NCI-H1694 treated with DMSO at 0.1 percent for 48 hours (cell line): ENCODE measurements at places on chromosomes 11 and 22.

DNA sequence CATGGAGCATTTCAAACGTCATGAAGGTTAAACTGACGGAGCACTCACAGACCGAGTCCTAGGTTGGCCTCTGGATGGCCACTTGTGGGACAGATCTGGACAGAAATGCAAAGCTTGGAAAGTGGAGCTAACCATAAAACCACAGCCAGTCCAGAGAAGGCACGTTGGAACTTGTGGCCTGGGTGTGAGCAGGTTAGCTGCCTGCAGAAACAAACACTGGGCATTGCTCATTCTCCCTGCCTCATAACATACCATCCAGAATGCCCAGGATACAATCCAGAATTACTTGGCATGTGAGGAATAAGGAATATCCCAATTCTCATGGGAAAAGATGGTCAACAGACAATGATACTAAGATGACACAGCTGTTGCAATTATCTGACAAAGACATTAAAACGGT, 1005.0 kb downstream of the TBC1D22A start:
- no peak for DNase-seq

DNA sequence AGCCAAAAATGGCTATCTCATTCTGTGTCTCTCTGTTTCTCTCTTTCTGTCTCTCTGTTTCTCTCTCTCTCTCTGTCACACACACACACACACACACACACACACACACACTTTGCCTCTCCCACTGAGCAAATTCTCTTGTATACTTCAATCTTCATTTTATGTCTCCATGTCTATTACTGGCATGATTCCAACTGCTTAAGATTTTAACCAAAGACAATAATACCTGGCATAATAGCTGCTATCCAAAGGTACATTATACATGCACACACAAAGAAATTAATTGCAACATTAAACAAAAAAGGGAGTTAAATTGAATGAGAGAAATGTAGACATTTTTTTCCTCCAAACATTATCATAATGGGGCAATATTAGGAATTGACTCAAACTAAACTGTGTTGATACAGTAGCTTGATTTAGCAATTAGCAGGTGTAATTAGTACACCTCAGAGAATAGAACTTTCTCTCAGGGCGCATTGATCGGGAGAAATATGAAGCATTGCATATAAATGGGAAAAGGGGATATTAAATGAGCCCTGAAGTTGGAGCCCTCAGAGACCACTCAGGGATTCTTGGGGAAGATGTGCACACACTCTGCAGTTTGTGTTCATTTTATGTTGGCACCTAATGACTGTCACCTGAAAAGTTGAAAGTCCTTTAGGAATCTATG, 17.4 kb upstream of the SLC1A2 start:
- no peak for DNase-seq

DNA sequence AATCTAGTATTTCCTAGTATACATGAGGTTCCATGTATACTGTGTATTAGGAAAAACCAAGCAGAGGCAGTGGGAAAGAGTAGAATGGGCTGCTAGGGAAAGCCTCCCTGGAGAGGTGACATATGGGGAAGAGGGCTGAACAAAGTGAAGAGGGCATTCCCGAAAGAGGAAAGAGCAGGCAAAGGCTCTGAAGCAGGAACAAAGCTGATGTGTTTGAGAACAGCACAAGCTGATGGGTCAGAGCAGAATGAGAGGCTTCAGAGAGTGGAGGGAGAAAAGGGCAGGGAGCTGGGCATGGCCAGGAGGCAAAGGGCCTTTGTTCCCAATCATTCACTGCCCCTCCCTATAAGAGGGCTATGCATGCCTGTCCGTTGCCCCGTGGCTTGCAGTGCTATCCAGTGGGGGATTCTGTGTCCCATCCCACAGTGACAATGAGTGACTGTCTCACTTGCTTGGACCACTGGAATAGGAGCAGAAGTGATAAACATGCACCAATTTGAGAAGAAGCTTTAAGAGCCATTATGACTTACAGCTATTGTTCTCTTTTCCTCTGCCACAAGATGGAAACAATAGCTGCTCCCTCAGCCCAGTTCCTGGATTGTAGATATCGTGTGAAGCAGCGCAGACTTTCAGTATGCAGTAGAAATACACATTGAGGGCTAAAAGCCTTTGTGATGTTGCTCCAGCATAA, 39.6 kb downstream of the GALNT18 start:
- DNase-seq, result no peak

DNA sequence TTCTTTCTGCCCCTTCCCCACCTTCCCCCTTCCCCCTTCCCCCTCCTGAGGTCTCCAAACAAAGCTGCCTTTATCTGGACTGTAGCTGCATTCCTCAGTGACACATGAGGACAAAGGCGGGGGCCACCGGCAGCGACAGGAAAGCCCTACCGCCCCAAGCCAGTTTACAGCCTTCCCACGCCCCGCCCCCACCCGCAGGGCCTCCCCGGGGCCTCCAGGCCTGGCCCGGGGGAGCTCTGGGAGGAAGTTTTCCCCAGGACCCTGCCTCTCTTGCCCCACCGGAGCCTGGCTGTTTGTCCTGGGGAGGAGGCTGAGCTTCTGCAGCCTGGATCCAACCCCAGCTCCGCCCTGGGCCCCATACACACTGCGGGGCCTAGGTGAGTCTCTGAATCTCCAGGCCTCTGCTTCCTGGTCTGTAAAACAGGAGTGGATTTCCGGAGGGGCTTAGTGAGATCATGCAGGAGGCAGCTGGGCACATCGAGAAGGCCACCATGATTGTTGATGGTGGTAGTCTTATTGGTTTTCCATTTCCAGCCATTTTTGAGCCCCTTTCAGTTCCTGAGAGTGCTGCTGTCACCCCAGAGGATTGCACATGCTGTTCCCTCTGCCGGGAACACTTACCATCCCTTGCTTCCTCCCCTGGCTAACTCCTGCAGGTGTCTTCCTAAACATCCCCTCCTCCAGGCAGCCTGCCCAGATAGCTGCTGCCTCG, 130.7 kb downstream of the MN1 start:
- DNase-seq, result no peak

GRCh38 chr11:126992804-126993111, 7.8 kb downstream of the KIRREL3 start:
- DNase-seq, result no peak

DNA sequence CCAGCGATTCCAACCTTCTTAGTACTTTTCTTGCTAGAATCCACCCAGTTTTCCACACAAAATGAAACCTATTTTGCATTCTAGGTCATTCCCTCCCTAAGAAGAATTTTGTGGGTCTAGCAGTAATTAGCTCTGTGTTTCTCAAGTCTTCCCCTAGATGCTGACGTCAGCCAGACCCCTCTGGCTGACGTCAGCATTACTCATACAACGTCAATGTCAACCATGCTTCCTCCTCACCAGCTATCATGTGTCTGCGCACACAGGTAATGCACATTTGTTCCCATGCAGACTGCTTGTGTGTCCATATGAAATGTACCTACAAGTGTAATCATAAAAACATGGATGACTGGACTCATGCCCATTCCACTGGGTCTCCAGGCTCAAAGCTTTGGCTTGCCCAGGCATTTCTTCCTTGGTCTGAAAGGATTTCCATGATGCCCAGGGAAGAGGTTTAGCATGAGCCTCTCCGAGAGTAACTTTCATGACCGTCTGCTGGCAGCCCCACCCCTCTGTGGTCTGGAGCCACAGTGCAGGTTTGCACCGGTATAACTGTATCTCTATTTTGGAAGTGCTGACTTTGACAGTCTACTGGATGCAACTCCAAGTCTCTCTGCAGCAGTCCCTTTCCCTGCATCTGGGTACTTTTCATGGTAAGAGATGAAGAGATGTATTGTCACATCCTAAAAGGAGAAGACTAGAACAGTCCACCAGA, 58.6 kb downstream of the DSCAML1 start:
- no peak for DNase-seq

DNA sequence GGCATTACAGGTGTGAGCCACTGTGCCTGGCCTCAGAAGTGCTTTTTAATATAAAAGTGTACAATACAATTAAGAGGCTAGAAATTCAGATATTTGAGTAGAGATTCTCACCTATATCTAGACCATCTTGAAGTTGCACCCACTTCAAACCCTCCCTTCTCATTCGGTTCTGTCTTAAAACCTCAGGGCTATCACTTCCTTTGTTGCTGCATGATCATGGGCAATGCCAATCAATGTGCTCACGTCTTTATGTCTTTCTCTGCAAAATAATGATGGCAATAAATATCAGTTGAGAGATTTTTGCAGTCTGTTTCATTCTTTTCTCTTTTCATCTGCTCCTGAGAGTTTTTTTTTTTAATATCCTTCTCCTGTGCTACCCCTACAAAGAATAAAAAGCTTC, 9.3 kb upstream of the NUP160 start:
- DNase-seq, result no peak

DNA sequence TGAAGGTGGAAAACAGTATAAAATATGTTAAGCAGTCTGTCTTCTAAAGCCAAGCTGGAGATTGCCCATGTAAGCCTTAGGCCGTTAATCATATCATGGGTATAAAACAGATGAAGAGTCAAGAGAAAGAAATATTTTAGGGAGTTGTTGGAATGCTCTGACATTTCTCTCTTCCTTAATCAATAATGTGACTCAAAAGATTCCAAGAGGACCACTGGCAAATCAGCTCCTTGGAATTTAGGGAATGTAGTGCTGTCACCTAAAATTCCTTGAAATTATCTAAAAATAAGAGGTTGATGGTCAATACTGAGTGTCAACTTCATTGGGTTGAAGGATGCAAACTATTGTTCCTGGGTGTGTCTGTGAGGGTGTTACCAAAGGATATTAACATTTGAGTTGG, 525.9 kb downstream of the KCNA4 start:
- DNase-seq, result no peak

DNA sequence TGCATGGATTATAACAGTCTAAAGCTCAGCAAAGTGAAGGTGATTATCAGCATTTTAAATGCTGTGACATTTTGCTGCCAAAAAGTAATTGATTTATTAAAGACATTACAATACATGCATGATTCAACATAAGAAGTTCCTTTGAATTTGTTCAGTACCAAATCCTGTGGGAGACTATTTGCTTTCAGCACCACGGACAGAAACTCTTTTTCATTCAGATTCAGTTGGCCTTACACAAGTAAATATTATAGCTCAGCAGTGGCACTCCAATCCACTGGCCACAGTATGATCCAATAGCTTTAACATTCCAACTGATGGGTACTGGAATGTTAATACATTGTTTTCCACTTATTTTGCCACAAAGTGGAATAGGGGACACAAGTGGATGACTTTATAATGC, 806.7 kb downstream of the NTM start:
- DNase-seq, result no peak

DNA sequence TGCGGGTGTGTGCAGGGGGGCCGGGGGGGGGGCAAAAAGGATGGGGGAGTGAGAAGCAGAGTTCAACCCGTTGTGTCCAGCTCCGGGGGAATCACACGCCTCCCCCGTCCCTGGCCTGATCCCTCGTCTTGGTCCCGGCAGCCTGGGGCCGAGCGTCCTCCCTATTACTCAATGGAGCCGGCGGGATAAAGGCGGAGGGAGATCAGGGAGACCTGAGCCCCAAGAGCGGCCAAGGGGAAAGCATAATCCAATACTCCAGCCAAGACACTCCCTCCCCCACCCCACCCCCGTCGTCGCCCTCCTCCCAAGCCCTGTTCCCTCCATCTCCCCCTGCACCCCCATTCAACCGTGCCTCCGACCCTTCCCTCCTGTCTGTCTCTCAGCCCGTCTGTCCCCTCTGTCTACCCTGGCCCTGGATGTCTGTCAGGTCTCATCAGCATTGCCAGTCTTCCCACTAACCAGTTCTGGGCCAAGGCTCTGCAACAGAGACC, 2.6 kb downstream of the PHOX2A start:
- no peak for DNase-seq

GRCh38 chr11:112499153-112499880, 238.7 kb upstream of the PLET1 start:
- no peak for DNase-seq

- no peak for DNase-seq
Observed at GRCh38 chr22:20420157-20420842, 17.3 kb downstream of the SCARF2 start.

- DNase-seq, result no peak
Observed at GRCh38 chr11:35484435-35484834, 41.0 kb downstream of the PAMR1 start.

GRCh38 chr11:133727774-133728173, 117.5 kb downstream of the SPATA19 start:
- no peak for DNase-seq

DNA sequence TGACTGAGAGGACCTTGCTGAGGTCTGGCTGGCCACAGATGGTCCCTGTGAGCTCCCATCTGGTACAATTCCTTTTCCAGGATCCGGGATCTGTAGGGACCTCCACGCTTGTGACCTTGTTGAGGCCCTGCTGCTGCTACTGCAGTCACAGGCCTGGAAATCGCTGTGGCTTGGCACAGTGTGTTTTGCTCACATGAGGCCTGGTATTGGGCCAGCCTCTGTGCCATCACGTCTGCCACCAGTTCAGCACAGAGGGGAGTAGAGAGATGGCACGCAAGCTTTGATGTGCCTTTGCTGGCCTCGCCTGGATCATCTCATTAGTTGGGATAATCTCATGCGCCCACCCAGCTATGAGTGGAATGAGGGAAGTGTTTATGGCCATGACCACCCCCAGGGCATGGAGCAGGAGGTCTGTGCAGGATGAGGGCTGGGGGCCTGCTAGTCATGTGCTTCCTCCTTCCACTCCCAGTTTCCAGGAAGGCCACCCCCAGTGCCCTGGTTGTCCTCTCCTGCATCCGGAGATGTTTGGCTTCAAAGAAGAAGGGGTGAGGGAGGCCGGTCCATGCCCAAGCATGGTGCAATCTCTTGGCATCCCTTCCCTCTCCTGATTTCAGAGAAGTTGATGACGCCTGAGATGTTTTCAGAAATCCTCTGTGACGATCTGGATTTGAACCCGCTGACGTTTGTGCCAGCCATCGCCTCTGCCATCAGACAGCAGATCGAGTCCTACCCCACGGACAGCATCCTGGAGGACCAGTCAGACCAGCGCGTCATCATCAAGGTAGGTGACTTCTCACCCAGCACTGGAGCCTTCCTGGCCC, 22.4 kb downstream of the DERL3 start:
- DNase-seq, result peak; percentile 74
